Omental fat pad (tissue), 4 donors: ENCODE measurements at places on chromosomes 5 and 9.

DNA sequence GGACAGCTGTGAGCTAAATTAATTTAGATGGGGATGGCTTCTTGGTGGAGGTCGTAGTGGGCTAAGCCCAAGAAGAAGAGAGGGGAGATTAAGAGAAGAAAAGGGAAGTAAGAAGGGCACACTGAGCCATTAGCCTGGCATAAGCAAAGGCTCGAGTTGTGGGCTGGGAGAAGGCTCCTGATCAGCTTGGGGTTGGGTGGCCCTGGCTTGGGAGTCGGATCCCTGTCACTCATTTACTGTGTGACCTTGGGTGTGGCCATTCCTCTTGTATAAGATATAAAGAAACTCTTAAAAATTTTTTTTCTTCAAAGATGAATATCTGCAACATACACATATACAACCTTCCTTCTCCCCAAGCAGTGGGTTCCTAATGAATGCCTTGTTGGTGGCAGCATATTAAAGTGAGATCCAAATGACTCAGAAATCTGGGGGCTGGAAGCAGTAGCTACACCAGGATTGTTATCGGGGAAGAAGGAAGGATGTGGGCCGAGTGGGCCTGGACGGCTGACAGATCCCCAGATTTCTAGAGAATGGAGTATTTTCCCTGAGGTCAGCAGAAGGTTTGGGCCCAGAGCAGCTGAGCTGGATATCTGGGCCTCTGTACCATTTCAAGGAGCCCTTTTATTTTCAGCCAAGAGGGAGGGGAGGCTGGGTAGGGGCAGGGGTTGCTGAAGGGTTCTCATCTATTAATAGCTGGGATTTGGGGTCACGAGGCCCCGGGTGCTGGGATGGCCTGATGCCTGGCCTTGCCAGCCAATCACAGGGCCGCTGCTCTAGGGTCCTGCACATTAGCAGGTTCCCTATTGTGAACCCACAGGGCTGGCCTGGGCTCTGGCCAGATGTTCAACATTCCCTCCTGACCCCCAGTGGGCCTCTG is 52.1 kb downstream of the PPARGC1B start:
- DNase-seq, result no peak

DNA sequence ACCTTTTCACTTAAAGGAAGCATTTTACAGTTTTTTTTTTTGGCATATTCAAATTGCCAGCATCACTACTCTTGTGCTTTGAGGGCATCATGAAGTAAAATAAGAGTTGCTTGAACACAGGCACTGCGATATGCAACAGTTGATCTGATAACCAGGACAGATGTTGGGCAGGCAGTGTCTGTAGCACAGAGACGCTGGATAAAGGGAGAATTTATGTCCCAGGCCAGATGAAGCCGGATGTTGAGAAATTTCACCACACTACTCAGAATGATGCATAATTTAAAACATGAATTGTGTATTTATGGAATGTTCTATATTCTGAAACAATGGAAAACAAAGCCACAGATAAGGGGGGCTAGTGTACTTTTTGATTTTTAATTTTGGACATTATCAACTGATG is 71.4 kb downstream of the SLC12A2 start:
- no peak for DNase-seq

DNA sequence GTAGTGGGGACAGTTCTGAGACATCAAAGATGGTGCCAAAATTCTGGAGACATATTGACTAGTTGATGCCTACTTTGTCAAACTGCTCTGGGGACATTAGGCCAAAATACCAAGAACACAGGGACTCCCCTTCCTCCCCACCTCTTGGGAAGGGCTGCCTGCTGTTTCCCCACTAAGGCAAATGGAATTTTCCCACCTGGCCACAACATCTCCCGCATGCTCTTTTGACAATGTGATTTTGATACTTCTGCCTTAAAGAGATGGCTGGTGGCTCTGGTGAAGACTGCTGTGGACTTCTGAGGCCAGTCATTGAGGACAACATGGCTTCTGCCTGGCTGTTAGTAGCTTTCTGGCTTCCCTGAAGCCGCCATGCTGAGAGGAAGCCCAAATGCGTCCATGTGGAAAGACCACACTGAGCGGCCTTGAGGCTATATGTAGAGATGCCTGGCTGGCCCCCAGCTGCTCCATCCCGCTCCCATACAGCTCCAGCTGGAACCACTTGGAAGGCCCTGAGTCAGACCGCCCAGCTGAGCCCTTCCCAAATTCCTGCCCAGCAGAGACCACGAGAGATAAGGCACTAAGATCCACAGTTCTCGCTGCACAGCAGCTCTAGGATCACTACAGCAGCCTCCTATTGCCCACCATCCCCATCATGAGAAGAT is 226.7 kb downstream of the SYK start:
- DNase-seq, result no peak

- DNase-seq, result no peak
Observed at GRCh38 chr5:132215329-132215728, 12.3 kb downstream of the P4HA2 start.

DNA sequence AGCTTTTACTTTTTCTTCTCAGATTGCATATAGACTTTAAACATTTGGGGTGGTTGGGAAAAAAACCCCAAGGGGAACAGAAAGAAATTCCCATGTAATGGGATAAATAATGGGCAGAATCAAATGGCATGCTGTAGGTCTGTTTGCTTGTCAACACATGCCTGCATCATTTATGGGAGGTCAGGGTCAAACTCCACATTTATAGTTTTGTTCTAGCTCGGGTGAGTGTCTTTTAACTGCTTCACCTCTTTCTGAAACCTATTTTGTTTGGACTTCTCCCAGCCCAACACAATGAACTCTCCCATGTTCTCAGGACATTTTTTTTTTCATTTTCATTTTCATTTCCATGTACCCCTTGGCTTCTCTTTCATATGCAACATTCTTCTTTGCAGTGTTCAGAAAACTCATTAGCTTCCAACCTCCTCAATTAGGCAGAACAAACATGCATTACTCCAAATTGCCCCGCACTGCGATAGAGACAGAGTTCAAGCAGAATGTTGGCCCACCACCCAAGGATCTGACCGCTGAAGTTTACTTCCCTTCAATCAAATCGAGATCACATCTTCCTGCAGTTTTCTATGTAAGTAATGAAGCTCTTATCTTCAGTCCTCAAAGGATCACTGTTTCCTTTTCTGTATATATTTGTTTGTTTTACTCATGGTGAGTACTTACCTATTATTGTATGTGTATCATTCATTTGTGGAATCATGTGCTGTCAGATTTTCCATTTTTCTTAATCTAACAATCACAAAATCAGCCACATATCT is 354.6 kb downstream of the ZSWIM6 start:
- no peak for DNase-seq
